ENCODE measurements at places on chromosomes 4 and X.

- no peak for DNase-seq
Measured at GRCh38 chrX:132848296-132848970, 110.0 kb downstream of the HS6ST2 start.

GRCh38 chr4:20432088-20432487 lies 180.4 kb downstream of the SLIT2 start:
- DNase-seq = no peak

- DNase-seq = no peak
Measured at GRCh38 chrX:69362354-69362753, 141.8 kb upstream of the NALF2 start.

DNA sequence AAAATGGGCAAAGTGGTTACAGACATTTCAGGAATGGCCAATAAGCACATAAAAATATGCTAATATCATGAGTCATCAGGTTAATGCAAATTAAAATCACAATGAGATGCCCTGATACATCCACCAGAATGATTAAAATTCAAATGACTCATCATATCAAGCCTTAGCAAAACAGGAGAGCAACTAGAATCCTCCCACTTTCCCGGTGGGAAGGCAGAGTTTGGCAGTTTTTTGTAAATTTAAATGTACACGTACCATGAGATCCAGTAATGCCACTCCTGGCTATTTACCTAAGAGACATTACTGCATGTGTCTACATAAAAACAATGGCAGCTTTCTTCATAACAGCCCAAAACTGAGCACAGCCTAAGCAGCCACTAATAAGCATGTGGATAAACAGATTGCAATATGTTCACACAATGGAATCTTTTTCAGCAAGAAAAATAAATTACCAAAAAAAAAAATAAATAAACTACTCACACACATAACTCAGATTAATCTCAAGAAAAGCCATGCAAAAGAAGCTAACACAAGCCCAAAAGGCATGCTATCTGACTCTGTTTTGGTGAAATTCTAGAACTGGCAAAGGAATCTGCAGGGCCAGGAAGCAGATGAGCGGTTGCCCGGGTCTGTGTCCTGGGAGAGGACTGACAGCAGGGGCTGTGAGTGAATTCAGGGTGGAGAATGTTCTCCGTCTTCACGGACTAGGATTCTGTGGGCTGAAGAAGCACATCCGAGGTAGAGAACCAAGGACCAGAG lies 48.8 kb downstream of the AFAP1 start:
- DNase-seq = peak; percentile 4

GRCh38 chrX:39718981-39719380 lies 378.8 kb downstream of the BCOR start:
- no peak for DNase-seq

- peak; percentile 59 for DNase-seq
Measured at GRCh38 chr4:26235500-26235899, 85.3 kb upstream of the RBPJ start.

DNA sequence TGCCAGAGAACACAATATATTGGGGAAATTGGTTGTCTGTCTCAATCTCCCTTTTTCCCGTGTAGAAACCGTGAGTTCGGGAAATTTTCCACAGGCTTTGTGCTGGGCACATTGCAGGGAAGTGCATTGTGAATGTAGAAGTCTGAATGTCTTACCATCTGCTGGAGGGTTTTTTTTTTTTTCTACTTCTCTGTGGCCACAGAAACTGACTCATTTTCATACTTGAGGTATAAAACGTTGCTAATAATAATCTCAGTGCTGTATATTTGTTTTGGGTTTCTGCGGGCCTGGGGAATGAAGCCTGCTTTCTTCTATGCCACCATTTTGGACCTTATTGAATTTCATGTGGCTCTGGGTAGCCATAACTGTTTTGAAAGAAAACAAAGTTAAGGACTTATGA lies 1001.2 kb downstream of the STIM2 start:
- no peak for DNase-seq

DNA sequence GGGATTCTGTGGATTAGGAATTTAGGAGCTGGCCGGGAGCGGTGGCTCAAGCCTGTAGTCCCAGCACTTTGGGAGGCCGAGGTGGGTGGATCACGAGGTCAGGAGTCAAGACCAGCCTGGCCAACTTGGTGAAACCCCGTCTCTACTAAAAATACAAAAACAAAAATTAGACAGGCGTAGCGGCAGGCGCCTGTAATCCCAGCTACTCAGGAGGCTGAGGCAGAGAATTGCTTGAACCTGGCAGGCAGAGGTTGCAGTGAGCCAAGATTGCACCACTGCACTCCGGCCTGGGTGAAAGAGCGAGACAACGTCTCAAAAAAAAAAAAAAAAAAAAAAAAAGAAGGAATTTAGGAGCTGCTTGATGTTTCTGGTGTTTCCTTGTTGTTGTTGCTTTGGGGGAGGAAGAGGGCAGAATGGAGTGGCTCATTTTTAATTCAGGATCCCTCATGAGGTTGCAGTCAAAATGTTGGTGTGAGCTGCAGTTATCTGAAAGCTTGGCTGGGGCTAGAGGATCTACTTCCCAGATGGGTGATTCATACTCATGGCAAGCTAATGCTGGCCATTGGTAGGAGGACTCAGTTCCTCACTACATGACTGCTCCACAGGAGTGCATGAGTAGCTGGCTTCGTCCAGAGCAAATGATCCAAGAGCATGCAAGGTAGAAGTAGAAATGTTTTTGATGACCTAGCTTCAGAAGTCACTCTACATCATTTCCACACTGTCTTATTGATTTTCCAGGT lies 26.5 kb upstream of the JADE1 start:
- DNase-seq = no peak

DNA sequence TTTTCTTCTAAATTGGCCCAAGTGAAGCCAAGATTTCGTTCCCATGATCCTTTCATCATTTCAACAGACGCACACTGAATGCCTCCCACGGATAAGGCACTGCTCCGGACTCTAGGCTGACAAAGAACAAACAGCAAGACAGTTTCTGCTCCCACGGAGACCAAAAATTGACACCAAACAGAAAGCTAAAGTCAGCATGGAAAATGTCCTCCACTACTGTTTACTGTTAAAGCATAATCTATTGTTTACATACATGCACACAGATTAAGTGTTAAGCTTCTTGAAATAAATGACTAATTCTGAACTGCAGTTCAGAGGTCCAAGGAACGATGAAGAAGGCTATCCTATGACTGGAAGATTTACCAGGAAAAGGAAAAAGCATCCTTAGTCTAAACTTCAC lies 199.6 kb downstream of the AASDH start:
- no peak for DNase-seq

- peak; percentile 28 for DNase-seq
Measured at GRCh38 chr4:81648576-81649275, 177.0 kb upstream of the RASGEF1B start.

- DNase-seq = no peak
Measured at GRCh38 chr4:167966143-167966542, 126.2 kb upstream of the ANXA10 start.

- DNase-seq = no peak
Measured at GRCh38 chr4:147108409-147108808, 162.7 kb upstream of the TTC29 start.

DNA sequence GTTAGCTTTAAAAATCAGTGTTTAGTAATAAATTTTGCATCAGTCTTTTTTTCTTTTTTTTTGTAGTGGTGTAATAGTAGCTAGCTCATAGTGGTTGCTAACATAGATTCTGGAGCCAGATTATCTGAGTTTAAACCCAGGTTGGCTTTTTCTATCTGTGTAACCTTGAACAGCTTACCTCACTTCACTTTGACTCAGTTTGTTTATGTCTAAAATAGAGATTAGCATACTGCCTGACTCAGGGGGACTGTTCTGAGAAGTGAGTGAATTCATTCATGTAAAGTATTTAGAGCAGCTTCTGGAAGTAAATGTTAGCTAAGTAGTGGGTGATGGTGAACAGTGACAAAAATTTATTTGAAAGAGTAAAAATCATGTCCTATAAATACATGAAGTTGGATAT lies 32.9 kb downstream of the CPEB2 start:
- no peak for DNase-seq

DNA sequence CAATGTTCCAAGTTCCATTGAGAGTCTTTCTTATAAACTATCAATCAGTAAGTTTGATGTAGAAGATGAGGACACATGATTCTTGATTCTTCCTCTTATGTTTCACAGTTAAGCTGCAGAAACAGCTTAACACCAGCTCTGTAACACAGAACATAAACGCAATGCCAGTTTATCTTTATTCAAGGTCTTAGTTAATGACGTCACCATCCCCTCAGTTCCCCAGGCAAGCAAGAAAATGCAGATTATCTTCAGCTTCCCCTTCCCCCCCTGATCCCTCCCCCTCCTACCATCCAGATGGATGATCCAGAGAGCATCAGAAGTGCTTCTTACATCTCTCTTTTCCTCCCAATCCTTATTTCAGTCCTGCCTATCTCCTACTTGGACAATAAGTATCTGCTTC lies 4.4 kb upstream of the SH3RF1 start:
- DNase-seq = no peak

GRCh38 chr4:21097865-21098264 lies 397.6 kb downstream of the PACRGL start:
- no peak for DNase-seq

DNA sequence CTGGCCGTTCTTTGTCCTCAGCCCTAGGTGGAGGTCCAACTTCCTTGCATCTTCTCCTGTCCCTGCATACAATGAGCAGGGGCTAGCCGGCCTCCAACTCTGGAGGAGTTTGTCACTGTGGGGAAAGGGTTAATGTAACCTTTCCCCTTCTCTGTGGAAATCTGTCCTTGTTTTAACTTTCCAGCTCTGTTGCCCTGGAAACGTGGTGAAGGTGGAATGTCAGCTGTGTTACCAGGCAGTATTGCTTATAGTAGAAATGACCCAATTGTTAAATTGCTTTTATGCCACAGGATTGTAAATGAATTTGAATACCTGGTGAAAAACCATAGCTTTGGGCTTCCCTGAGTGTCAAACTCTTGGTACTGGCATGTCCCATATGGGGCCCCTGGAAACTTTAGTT lies 131.6 kb upstream of the SCML1 start:
- DNase-seq = no peak

Measured in NCI-H345 (cell line).